ENCODE measurements at places on chromosomes 6 and 20. TPM values are rescaled to one million over a fixed set of nuclear protein-coding genes. Genes with fewer than 3 reads are reported as not detected.

- no peak for DNase-seq
Observed at GRCh38 chr6:52704060-52704459, 33.1 kb downstream of the TMEM14A start.

- DNase-seq, result no peak
Observed at GRCh38 chr20:63704749-63705117, 3.0 kb downstream of the ARFRP1 start.

- no peak for DNase-seq
Observed at GRCh38 chr6:131770776-131771175, 37.0 kb upstream of the ENPP1 start.

The SRMS gene
- total RNA-seq, result not detected

The FOXP4 gene
- 14.9 TPM for total RNA-seq

The TMEM244 gene
- total RNA-seq, result not detected

The FAM83B gene
- total RNA-seq, result not detected

The OR2W1 gene
- not detected for total RNA-seq

The SDCBP2 gene
- total RNA-seq, result 2.2 TPM

The OR2H2 gene
- total RNA-seq, result not detected

All from heart right ventricle (tissue), 16 donors.